Osteoblast (primary cell): ENCODE measurements at places on chromosomes 7 and 10. TPM values are rescaled to one million over a fixed set of nuclear protein-coding genes. Genes with fewer than 3 reads are reported as not detected.
A peak's percentile ranks its signal among the peaks of the same experiment; 100 is the strongest.

DNA sequence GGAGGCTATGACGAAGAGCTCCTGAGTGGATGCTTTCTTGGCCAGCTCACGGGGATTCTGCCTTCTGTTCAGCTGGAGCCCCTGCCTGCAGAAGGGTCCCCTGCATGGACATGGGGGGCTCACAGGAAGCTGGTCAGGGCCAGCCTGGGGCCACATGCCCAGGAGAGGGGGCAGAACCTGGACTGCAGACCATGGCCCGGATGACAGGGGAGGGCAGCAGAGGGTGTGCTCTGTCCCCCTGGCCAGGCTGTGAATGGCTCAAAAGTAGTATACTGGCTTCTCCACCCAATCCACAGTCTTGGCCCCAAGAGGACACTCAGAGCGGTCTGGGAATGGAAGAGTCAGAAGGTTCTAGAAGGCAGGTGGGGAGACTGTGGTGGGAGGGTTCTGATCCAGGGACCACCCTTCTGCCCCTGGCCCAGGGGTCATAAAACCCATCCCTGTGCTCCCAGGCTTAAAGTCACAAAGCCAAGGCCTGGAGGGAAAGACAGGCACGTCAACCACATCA, 40.3 kb downstream of the PPIF start:
- H3K36me3 ChIP-seq: peaks cover 31% of the 10 kb centered on the region
- DNase-seq: peak; percentile 65
- H3K27ac ChIP-seq: no peak overlapping the region
- H3K4me3 ChIP-seq: no peak overlapping the region
- peaks cover 3% of the 10 kb centered on the region for H3K4me1 ChIP-seq

- peak overlapping the region; percentile 81 for H3K27ac ChIP-seq
- peaks cover 42% of the 10 kb centered on the region for H3K4me1 ChIP-seq
- H3K36me3 ChIP-seq: peaks cover 24% of the 10 kb centered on the region
Observed at GRCh38 chr10:33333260-33334101, 986 bp downstream of the NRP1 start.

DNA sequence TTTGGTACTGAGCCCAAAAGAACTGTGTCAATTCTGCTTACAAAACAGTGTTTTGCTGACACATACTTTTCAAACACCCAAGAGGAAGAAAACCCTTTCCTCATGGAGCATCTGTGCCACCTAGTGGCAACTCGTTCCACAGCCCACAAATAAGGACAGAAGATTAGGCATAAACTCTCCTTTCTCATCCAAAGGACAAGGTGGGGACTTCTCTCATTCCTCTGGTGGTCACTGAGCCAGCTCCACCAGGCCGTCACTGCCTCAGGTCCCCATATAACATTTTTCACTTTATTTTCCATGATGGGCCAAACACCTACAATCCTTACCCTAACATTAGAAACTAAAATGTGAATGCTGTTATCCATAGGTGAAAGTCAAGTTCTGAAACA, 76.9 kb downstream of the RNF216 start:
- DNase-seq: peak; percentile 77
- no peak overlapping the region for H3K4me3 ChIP-seq
- H3K27me3 ChIP-seq: no peaks in the 10 kb centered on the region

GRCh38 chr7:29190349-29191045, 4.1 kb upstream of the CHN2 start:
- H3K36me3 ChIP-seq: no peaks in the 10 kb centered on the region
- no peak overlapping the region for H3K27ac ChIP-seq
- peak; percentile 45 for DNase-seq
- H3K4me1 ChIP-seq: no peaks in the 10 kb centered on the region
- H3K4me3 ChIP-seq: no peak overlapping the region

- no peak for DNase-seq
- H3K4me3 ChIP-seq: no peak overlapping the region
- H3K4me1 ChIP-seq: peaks cover 14% of the 10 kb centered on the region
- no peaks in the 10 kb centered on the region for H3K36me3 ChIP-seq
- H3K27me3 ChIP-seq: no peaks in the 10 kb centered on the region
Observed at GRCh38 chr10:77898323-77899079, 28.1 kb downstream of the DLG5 start.

The KCNH2 gene
- not detected in 2 replicates for total RNA-seq

DNA sequence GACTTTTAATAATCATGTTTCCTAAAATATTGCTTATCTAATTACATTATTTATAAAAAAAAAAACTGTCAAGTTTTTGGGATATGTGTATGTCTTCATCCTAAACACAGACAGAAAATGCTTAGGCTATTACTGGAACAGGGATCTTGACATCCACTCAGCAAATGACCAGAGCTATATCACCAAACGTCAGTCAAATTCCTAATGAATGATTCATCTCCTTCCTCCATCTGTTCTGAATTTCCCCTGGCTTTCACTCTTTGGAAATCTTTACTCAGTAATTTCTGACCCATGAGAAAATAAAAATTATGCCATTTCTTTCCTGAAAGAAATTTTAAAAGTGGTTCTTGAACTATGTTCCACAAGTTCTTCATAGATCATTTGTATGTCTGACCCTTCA, 552.4 kb upstream of the KCND2 start:
- DNase-seq: peak; percentile 46
- no peaks in the 10 kb centered on the region for H3K4me1 ChIP-seq
- H3K4me3 ChIP-seq: no peak overlapping the region
- H3K27me3 ChIP-seq: no peaks in the 10 kb centered on the region

GRCh38 chr10:50511492-50512213, 112.1 kb downstream of the SGMS1 start:
- no peak overlapping the region for H3K4me3 ChIP-seq
- H3K27ac ChIP-seq: no peak overlapping the region
- peaks cover 12% of the 10 kb centered on the region for H3K4me1 ChIP-seq

- DNase-seq: no peak
- no peaks in the 10 kb centered on the region for H3K27me3 ChIP-seq
- no peaks in the 10 kb centered on the region for H3K36me3 ChIP-seq
- no peaks in the 10 kb centered on the region for H3K4me1 ChIP-seq
- no peak overlapping the region for H3K27ac ChIP-seq
Observed at GRCh38 chr10:85542936-85543730, 823.5 kb downstream of the GRID1 start.

DNA sequence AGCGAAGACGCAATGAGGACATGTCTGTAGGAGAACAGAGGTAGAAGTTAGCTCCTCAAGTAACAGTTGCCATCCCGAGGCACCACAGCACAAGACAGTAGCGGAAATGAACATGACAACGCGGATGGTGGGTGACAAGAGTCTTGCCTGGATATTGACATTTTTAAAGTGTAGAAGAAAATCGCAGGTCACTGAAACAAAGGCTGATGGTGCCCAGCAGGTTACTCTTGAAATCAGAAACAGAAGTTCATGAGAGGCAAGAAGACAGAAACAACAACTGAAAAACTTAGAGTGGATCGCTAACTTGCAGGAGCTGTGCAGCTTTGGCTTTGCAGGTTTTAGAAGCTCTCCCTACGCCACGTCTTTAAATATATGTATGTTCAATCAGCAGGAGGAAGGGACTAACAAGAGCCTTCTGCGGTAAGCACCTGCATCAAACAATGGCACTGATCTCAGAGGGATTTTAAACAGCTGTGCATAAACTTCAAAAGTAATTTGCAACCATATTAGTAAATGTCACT, 1.8 kb downstream of the PRKCQ start:
- H3K27ac ChIP-seq: no peak overlapping the region
- no peaks in the 10 kb centered on the region for H3K36me3 ChIP-seq
- H3K4me1 ChIP-seq: peaks cover 4% of the 10 kb centered on the region
- H3K4me3 ChIP-seq: no peak overlapping the region
- no peak for DNase-seq
- peaks cover 5% of the 10 kb centered on the region for H3K27me3 ChIP-seq

GRCh38 chr7:157577061-157577460, 240.3 kb downstream of the DNAJB6 start:
- no peaks in the 10 kb centered on the region for H3K27me3 ChIP-seq
- H3K27ac ChIP-seq: no peak overlapping the region
- H3K4me3 ChIP-seq: no peak overlapping the region
- DNase-seq: no peak
- no peaks in the 10 kb centered on the region for H3K4me1 ChIP-seq

DNA sequence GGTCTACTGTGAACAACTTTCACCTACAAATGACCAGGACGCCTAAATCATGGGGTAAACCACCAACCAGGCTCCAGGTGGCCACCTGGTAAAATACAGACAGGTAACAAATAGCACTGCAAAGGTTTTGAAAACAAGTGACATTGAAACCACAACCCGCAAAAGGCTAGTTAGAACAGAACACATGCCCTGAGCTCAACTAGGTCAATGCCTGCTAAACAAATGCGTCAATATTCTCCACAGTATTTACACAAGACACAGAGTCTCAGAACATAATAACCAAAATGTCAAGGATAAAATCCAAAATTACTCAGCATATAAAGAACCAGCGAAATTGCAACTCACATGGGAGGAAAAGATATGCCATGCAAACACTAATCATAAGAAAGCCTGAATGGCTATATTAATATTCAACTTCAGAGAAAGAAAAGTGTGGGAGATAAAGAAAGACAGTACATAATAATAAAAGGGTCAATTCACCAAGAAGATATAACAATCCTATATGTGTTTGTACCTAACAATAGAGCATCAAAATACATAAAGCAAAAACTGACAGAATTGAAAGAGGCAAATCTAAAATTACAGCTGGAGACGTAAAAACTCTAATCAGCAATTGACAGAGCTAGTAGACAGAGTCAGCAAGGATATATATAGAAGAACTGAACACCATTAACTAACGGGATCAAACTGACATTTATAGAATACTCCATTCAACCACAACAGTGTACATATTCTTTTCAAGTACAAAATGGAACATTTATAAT, 47.6 kb downstream of the SMURF1 start:
- H3K4me3 ChIP-seq: no peak overlapping the region
- no peaks in the 10 kb centered on the region for H3K27me3 ChIP-seq
- H3K36me3 ChIP-seq: no peaks in the 10 kb centered on the region
- peak overlapping the region; percentile 0 for H3K27ac ChIP-seq
- DNase-seq: no peak
- H3K4me1 ChIP-seq: peaks cover 39% of the 10 kb centered on the region

GRCh38 chr10:22365644-22366434, 20.5 kb downstream of the SPAG6 start:
- H3K4me1 ChIP-seq: no peaks in the 10 kb centered on the region
- H3K36me3 ChIP-seq: no peaks in the 10 kb centered on the region
- no peak overlapping the region for H3K27ac ChIP-seq
- no peaks in the 10 kb centered on the region for H3K27me3 ChIP-seq
